ENCODE measurements at places on chromosomes 5 and 9. TPM values are rescaled to one million over a fixed set of nuclear protein-coding genes. Genes with fewer than 3 reads are reported as not detected.
A peak's percentile ranks its signal among the peaks of the same experiment; 100 is the strongest.

DNA sequence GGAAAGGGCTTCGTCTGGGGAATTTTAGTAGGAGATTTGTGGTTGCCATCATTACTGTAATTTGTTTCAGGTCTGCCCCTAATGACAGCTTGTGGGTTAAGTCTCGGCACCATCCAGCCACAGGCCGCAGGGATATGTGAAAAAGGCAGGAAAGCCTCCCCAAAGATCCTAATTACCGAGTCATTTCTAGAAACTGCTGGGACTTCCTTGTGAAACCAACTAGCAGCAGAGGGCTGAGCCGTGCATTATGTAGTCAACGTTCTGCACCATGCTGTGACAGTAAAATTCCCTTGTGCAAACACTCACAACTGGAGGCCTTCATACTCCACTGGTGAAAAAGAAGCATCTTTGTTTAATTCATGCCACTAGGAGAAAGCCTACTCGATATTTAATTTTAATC, 230.3 kb downstream of the MPDZ start:
- no peaks in the 10 kb centered on the region for H3K36me3 ChIP-seq
- no peak overlapping the region for H3K27ac ChIP-seq
- DNase-seq: no peak
- no peaks in the 10 kb centered on the region for H3K27me3 ChIP-seq
- no peaks in the 10 kb centered on the region for H3K4me1 ChIP-seq

- no peak overlapping the region for H3K27ac ChIP-seq
- DNase-seq: no peak
- H3K4me3 ChIP-seq: no peak overlapping the region
- no peaks in the 10 kb centered on the region for H3K4me1 ChIP-seq
- H3K36me3 ChIP-seq: no peaks in the 10 kb centered on the region
Observed at GRCh38 chr5:156456857-156457256, 129.9 kb downstream of the SGCD start.

DNA sequence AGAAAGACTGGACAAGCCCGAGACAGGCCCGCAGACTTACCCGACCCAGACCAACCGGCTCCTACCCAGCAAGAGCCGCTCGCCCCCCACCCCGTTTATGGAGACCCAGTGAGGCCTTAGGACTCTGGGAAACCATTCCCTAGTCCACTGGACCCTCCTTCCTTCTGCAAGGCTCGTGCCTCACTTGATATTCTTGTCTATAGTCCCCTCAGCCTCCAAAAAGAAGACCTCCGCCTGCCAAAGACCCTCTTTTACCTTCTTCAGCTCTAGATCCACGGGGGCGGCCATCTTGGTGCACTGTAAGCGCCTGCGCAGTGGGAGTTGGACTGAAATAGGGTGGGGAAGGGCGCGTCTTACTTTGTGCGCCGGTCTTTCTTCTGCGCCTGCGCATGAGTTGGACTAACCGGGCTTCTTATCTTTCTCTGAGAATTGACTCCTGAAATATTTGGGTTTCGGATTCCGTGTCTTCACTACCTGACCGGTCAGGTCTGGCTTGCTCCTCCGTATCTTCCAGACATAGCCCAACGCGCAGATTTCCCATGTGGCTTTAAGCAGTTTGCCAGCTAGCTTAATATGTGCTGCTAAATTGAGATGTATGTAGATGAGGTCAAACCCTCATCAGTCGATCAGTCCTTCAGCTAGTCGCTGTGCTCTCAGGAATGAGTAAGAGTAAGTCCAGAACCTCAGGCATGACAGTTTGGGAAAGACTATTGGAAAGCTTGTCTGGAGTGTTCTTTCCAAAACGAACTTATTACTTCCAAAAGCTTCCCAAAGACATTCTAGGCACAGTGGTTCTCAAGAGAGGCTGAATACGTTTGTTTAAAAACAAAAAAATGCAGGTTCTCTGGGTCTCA, at the start of gene PFDN1:
Gene PFDN1, minus strand, starts transcription at position 316 of the 854 bp plus-strand sequence. Its CDS starts 28 bp downstream, at position 288.
- peaks cover 13% of the 10 kb centered on the region for H3K36me3 ChIP-seq
- peaks cover 4% of the 10 kb centered on the region for H3K27me3 ChIP-seq
- H3K4me1 ChIP-seq: peaks cover 15% of the 10 kb centered on the region
- peak within 1 kb of the TSS; percentile 97 for H3K4me3 ChIP-seq
- H3K27ac ChIP-seq: peak within 1 kb of the TSS; percentile 95

- H3K36me3 ChIP-seq: no peaks in the 10 kb centered on the region
- H3K4me3 ChIP-seq: no peak overlapping the region
- peaks cover 16% of the 10 kb centered on the region for H3K27me3 ChIP-seq
- DNase-seq: no peak
- no peak overlapping the region for H3K27ac ChIP-seq
Observed at GRCh38 chr9:17138503-17138902, 3.7 kb downstream of the CNTLN start.

DNA sequence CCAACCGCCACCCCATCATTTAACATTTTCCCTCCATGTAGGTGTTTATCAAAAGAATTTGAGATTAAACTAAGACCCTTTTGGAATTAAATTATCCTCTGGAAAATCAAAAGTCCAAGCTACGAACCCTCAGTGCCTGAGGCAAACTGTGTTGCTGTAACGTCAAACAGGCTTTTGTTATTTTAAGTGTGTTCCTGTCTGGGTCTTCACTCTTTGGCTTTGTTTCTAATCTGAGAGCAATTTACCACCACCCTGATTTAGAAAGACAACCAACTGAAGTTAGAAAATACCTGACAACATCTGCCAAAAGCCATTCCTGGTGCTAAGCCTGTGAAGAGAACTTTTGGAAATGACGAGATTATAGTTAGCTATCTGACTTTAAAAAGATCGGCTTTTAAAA, 199.9 kb downstream of the DIRAS2 start:
- peaks cover 8% of the 10 kb centered on the region for H3K27me3 ChIP-seq
- H3K36me3 ChIP-seq: no peaks in the 10 kb centered on the region
- no peak overlapping the region for H3K27ac ChIP-seq
- DNase-seq: no peak

GRCh38 chr5:157259699-157260098, 6.2 kb upstream of the CYFIP2 start:
- H3K4me1 ChIP-seq: peaks cover 59% of the 10 kb centered on the region
- H3K27ac ChIP-seq: no peak overlapping the region
- DNase-seq: no peak
- H3K4me3 ChIP-seq: no peak overlapping the region
- no peaks in the 10 kb centered on the region for H3K27me3 ChIP-seq

DNA sequence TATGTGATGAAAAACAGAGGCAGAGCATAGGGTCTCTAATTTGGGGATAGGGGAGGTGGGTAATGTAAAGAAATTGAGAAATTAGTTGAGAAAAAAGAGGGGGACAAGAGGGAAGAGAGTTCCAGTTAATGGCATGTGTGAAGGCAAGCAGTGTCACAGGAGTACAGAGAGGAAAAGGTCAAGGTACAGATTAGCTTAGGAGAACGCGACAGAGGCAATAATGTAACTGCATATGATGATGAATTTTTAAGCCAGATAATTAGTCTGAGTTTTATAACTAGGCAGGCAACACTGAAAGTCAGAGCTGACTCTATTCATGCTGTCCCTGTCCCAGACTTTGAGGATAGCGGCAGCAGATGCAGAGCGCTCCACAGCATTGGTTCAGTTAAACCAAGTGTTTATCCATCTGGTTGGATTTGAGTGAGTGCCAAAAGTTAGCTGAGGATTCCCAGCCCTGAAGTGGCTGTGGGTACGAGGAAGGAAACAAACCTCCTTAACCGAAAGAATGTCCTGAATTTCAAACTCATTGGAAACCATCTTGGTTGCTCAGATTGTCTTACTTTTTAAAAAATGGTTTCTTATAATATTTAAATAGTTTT, 315.2 kb downstream of the ARHGAP26 start:
- H3K4me1 ChIP-seq: peaks cover 9% of the 10 kb centered on the region
- no peaks in the 10 kb centered on the region for H3K27me3 ChIP-seq
- no peak for DNase-seq
- peaks cover 5% of the 10 kb centered on the region for H3K36me3 ChIP-seq

Gene INSL4
- total RNA-seq: not detected

Gene ETF1
- 205 TPM for total RNA-seq

Gene SLC34A1
- total RNA-seq: not detected

Gene TRIM7
- total RNA-seq: 2.7 TPM
